ENCODE measurements at places on chromosomes 13 and 19.

GRCh38 chr19:14699641-14700040 lies 9.8 kb downstream of the ZNF333 start:
- no peak overlapping the region for H3K27ac ChIP-seq
- H3K4me1 ChIP-seq, result no peaks in the 10 kb centered on the region
- no peak for DNase-seq
- peaks cover 63% of the 10 kb centered on the region for H3K36me3 ChIP-seq
- no peak overlapping the region for H3K4me3 ChIP-seq
- no peaks in the 10 kb centered on the region for H3K27me3 ChIP-seq

DNA sequence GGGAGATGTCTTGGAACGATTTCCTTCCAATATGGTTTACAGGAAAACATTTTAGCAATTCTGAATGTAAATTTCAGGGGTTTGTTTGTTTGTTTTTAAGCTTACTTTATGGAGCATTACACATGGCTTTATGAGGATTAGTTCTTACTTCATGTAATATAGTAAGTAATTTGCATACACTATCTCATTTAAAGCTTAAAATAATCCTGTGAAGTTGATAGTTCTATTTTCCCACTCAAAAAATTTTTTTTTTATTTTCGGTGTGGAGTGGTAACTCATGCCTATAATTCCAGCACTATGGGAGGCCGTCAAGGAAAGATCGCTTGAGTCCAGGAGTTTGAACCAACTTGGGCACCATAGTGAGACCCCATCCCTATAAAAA lies 19.0 kb upstream of the KPNA3 start:
- no peak for DNase-seq
- H3K4me1 ChIP-seq, result no peaks in the 10 kb centered on the region
- no peak overlapping the region for H3K4me3 ChIP-seq
- no peak overlapping the region for H3K27ac ChIP-seq
- peaks cover 2% of the 10 kb centered on the region for H3K27me3 ChIP-seq

DNA sequence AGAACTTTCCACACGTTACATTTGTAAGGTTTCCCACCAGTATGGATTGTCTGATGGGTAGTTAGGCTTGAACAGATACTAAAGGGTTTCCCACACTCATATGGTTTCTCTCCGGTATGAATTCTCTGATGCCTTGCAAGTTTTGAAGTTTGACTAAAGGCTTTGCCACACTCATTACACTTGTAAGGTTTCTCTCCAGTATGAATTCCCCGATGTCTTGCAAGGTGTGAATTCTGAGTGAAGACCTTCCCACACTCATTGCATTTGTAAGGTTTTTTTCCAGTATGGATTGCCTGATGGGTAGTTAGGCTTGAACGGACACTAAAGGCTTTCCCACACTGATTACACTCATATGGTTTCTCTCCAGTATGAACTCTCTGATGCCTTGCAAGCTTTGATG lies 7.6 kb upstream of the ZNF415 start:
- H3K4me1 ChIP-seq, result no peaks in the 10 kb centered on the region
- no peaks in the 10 kb centered on the region for H3K27me3 ChIP-seq
- peak overlapping the region; percentile 49 for H3K4me3 ChIP-seq
- H3K27ac ChIP-seq, result no peak overlapping the region

- DNase-seq, result no peak
- H3K27ac ChIP-seq, result no peak overlapping the region
- no peak overlapping the region for H3K4me3 ChIP-seq
- H3K36me3 ChIP-seq, result no peaks in the 10 kb centered on the region
These were observed 3.6 kb upstream of the A1BG start for GRCh38 chr19:58356766-58357480.

GRCh38 chr19:16170134-16170533 lies 3.2 kb downstream of the CIB3 start:
- no peaks in the 10 kb centered on the region for H3K36me3 ChIP-seq
- no peaks in the 10 kb centered on the region for H3K27me3 ChIP-seq
- H3K4me3 ChIP-seq, result no peak overlapping the region
- no peak for DNase-seq

Measured in liver (tissue), 10 donors.